Psoas muscle (tissue), 8 donors: ENCODE measurements at places on chromosomes 1 and 21. TPM values are rescaled to one million over a fixed set of nuclear protein-coding genes. Genes with fewer than 3 reads are reported as not detected.

Gene DEPDC1
- total RNA-seq, result 0.26 TPM

Gene LCE1E
- not detected for total RNA-seq

Gene RNF207
- total RNA-seq, result 3.4 TPM

Gene OLFML3
- total RNA-seq, result 9.5 TPM

Gene GJA4
- total RNA-seq, result 9.1 TPM

Gene PIK3CD
- 2.5 TPM for total RNA-seq

Gene THEM4
- 13.5 TPM for total RNA-seq

Gene TSPEAR
- total RNA-seq, result not detected

DNA sequence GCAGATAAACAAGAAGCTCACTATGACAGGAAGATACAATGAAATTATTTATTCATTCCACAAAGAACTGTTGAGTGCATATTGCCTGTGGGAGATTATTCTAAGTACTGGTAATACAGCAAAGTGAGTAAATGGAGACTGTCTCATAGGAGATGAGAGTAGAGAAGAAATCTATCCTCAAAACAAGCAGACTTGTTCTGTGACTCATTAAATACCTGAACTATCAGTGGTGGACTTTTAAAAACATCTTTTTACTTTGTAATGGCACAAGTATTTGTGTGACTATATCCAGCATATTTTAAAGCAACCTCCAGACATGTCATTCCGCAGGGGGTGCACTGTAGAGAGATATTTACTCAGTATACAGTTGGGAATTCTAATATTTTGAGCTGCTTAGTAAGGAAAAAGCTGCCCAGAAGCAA, 259.2 kb downstream of the FMN2 start:
- H3K27ac ChIP-seq, result no peak overlapping the region
- H3K36me3 ChIP-seq, result no peaks in the 10 kb centered on the region
- H3K4me3 ChIP-seq, result no peak overlapping the region
- H3K4me1 ChIP-seq, result no peaks in the 10 kb centered on the region
- H3K27me3 ChIP-seq, result no peaks in the 10 kb centered on the region
- no peak for DNase-seq

GRCh38 chr1:97013136-97013535, 291.6 kb downstream of the PTBP2 start:
- H3K27ac ChIP-seq, result no peak overlapping the region
- no peaks in the 10 kb centered on the region for H3K36me3 ChIP-seq
- H3K4me3 ChIP-seq, result no peak overlapping the region
- DNase-seq, result no peak
